Activated T-helper 17 cell treated with anti-CD3 and anti-CD28 coated beads, Interleukin-2, amount 50 U/mL, for 72 hours (primary cell): ENCODE measurements at places on chromosomes 1 and 21. TPM values are rescaled to one million over a fixed set of nuclear protein-coding genes. Genes with fewer than 3 reads are reported as not detected.

ZNF124 gene
- total RNA-seq: 14.4 TPM

CA6 gene
- total RNA-seq: 0.78 TPM

CELA2B gene
- total RNA-seq: not detected

PERM1 gene
- total RNA-seq: not detected

SETDB1 gene
- 74.3 TPM for total RNA-seq

SLAMF8 gene
- total RNA-seq: 0.30 TPM

KIF17 gene
- 0.85 TPM for total RNA-seq

OR2L5 gene
- total RNA-seq: not detected

WNT2B gene
- total RNA-seq: 0.48 TPM

ITSN1 gene
- total RNA-seq: 4.3 TPM

TCEANC2 gene
- 15.2 TPM for total RNA-seq

CACNA1S gene
- total RNA-seq: not detected

MYOG gene
- not detected for total RNA-seq

SELENBP1 gene
- total RNA-seq: not detected

OR2T33 gene
- not detected for total RNA-seq

S100A7A gene
- total RNA-seq: not detected

PGLYRP3 gene
- total RNA-seq: not detected

BCL2L15 gene
- total RNA-seq: 0.99 TPM

ERVH48-1 gene
- 0.29 TPM for total RNA-seq

PRAMEF17 gene
- total RNA-seq: not detected

PROK1 gene
- not detected for total RNA-seq

DPT gene
- not detected for total RNA-seq

AGT gene
- not detected for total RNA-seq

GPR37L1 gene
- not detected for total RNA-seq

ZC3H11A gene
- total RNA-seq: 117 TPM

NR0B2 gene
- total RNA-seq: not detected

CSMD2 gene
- total RNA-seq: not detected

IFI16 gene
- 217 TPM for total RNA-seq

NCF2 gene
- 18.7 TPM for total RNA-seq

VPS13D gene
- 35.6 TPM for total RNA-seq

TNFRSF8 gene
- 35.3 TPM for total RNA-seq

HES3 gene
- not detected for total RNA-seq

LTN1 gene
- 42.3 TPM for total RNA-seq

CFHR5 gene
- total RNA-seq: not detected

CDCA8 gene
- 51.2 TPM for total RNA-seq
